ENCODE measurements at places on chromosomes 1 and 21. TPM values are rescaled to one million over a fixed set of nuclear protein-coding genes. Genes with fewer than 3 reads are reported as not detected.

The PRPF38A gene
- 52.7 TPM for polyA plus RNA-seq

The AVPR1B gene
- polyA plus RNA-seq: 0.38 TPM

The PTGFR gene
- 40.4 TPM for polyA plus RNA-seq

The KCNJ15 gene
- polyA plus RNA-seq: 0.38 TPM

The UBXN11 gene
- 5.9 TPM for polyA plus RNA-seq

The IFNLR1 gene
- polyA plus RNA-seq: 0.08 TPM

The RTCA gene
- 36.8 TPM for polyA plus RNA-seq

The PARS2 gene
- 4.6 TPM for polyA plus RNA-seq

The AQP10 gene
- 0.20 TPM for polyA plus RNA-seq

The CHODL gene
- polyA plus RNA-seq: 104 TPM

The SLC44A3 gene
- polyA plus RNA-seq: 4.9 TPM

The RPE65 gene
- not detected for polyA plus RNA-seq

The S100A1 gene
- polyA plus RNA-seq: 5.0 TPM

The TMEM39B gene
- 15.3 TPM for polyA plus RNA-seq

The OR2AK2 gene
- not detected for polyA plus RNA-seq

The MAGI3 gene
- polyA plus RNA-seq: 12.7 TPM

The MSH4 gene
- polyA plus RNA-seq: 0.35 TPM

The EVA1B gene
- polyA plus RNA-seq: 14.5 TPM

The SPRR4 gene
- not detected for polyA plus RNA-seq

The SLC25A24 gene
- 43.7 TPM for polyA plus RNA-seq

The CDC14A gene
- polyA plus RNA-seq: 7.1 TPM

Measured in muscle of arm (tissue), 14 donors.